ENCODE measurements at places on chromosomes 5 and 9.

DNA sequence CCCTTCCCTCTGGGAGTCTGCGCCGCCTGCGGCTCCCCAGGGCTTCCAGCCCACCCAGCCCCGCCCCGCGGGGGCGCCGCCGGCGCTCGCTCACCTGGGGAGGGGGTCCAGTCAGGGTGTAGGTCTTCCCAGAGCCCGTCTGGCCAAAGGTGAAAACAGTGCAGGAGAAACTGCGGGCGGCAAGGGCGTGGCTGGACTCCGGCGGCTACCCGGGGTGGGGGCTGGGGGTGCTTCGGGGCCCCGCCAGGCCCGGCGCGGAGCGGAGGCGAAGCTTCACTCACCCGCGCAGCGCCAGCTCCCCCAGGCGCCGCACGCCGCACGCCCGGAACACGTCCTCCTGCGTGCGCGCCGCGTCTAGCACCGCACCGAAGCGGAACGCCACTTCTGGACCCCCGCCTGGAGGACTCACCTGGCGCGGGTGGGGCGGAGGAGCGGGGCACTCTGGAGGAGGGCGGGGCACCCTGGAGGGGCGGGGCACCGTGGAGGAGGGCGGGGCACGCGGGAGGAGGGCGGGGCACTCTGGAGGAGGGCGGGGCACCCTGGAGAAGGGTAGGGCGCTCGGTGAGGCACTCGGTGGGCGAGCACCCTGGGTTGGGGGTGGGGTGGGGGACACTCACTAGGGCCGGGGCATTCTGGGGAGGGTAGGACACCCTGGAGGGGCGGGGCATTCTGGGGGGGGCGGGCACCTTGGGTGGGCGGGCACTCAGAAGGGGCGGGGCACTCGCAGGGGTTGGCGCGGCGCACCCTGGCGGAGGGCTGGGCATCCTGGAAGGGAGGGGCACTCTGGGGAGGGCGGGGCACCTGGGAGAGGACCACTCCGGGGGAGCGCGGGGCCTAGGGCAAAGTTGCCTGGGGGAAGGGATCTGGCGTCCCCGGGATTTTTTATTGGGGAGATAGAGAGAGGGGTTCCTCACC lies 814 bp downstream of the KIF12 start:
- DNase-seq, result no peak

GRCh38 chr5:6861667-6862066 lies 148.4 kb downstream of the TENT4A start:
- DNase-seq, result no peak

GRCh38 chr5:132773601-132774355 lies 3.3 kb downstream of the SEPTIN8 start:
- no peak for DNase-seq

- no peak for DNase-seq
Observed at GRCh38 chr5:146027751-146028150, 77.6 kb downstream of the PLAC8L1 start.

- no peak for DNase-seq
Observed at GRCh38 chr9:34983209-34983608, 6.3 kb upstream of the DNAJB5 start.

- no peak for DNase-seq
Observed at GRCh38 chr5:125668884-125669283, 754.3 kb upstream of the GRAMD2B start.

GRCh38 chr5:169494941-169495548 lies 88.5 kb upstream of the SPDL1 start:
- peak; percentile 5 for DNase-seq

GRCh38 chr5:157652377-157652692 lies at the start of gene SOX30:
SOX30 (minus strand) TSS chr5:157652438; CDS start chr5:157652078, 360 bp downstream.
- DNase-seq, result no peak

DNA sequence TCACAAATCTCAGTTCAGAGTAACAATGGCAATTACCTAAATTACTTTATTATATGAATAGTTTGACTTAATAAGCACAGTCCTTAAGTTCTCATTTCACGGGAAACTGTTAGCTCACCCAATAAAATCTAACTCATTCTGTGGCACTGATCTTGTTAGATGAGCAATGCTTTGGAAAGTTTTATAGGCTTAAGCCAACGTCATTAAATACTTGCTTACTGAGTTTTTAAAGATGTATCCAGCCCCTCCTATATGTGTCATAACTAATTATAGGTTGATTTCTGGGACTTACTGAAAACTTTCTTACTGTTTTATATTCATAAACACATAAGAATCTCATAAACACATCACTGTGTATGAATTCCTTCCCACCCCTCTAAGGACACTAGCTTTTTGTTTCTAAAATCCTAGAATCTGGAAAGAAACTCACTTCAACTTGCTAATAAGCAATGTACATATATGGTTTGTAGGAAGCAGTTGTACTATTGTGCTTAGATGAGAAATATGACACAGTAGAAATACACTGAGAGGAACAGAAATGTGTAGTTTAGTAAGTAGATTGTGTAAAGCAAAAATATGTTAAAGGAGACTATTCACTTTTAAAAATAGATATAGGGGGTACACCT lies 14.1 kb upstream of the MARCOL start:
- peak; percentile 12 for DNase-seq

- no peak for DNase-seq
Observed at GRCh38 chr5:142915813-142916424, 145.7 kb downstream of the ARHGAP26 start.

DNA sequence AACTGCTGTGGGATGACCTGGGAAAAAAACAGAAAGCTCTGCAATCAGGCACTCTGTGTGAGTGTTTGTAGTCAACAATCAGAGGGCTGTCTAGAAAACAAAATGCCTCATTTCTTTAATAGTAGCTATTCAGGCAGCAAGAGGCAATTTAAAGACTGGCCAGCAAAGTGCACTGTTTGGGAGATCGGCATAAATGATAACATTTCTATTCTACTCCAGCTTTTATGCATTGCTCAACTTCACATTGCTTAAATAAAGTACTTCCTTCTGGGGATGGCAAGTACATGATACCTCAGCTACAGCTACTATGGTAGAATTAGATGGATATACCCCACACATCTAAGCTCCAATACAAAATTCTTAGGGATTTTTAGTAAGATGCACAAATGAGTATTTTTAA lies 193.1 kb downstream of the DCP2 start:
- no peak for DNase-seq

GRCh38 chr9:89358985-89359384 lies 40.7 kb downstream of the SECISBP2 start:
- DNase-seq, result no peak

DNA sequence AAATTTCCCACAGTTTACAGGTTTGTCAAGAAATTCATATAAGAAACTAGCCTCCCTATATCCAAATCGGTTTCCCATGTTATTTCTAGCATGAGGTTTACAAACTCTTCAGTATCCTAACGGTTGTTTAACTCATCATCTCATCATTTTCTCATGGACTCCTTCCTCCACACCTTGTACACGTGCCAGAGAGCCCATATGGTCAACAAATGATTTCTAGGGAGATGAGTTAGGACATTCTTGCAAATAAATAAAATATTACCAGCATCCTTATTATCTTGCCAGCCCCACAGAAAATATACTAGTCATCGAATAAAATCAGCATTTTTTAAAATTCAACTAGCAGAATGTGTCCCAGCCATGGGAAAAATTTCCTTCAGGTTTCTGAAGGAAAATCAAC lies 285.2 kb downstream of the EBF1 start:
- DNase-seq, result peak; percentile 75

GRCh38 chr9:33868440-33868973 lies 51.5 kb downstream of the UBE2R2 start:
- peak; percentile 24 for DNase-seq

GRCh38 chr9:17509701-17510100 lies 69.2 kb upstream of the SH3GL2 start:
- peak; percentile 11 for DNase-seq

GRCh38 chr9:16540743-16541613 lies 329.5 kb downstream of the BNC2 start:
- DNase-seq, result no peak

- DNase-seq, result no peak
Observed at GRCh38 chr5:116764941-116765340, 190.3 kb upstream of the SEMA6A start.

GRCh38 chr5:56259002-56259511 lies 25.9 kb upstream of the ANKRD55 start:
- peak; percentile 99 for DNase-seq

- no peak for DNase-seq
Observed at GRCh38 chr5:173245319-173246134, 10.5 kb upstream of the NKX2-5 start.

DNA sequence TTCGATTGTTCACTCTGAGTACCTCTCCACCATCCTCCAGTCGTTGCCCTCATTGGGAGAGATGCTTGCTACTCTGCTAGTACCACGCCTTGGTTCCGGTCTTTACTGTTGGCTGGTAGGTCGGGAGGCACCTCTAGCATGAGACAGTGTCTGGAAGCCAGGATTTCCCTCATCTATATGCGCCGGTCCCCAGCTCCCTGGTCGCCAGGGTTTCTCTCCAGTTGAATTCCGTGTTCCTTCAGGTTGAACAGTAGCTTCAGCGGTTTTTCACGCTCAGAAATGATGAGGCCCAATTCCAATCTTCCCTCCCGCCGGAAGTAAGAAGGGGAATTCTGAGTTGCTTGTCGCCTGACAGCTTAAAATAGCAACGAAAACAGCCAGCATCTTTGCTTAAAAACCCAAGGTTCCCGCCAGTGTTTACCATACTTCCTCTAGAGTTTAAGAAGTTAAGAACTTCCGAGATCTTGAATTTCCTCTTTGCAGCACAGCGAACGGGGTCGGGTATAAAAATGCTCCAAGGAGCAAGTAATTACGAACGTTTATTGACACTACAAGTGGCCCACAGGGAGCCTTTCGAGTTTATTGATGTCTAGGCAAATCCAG lies 1.3 kb upstream of the ST8SIA4 start:
- DNase-seq, result no peak

GRCh38 chr9:95143591-95144561 lies 173.6 kb downstream of the FANCC start:
- peak; percentile 56 for DNase-seq

DNA sequence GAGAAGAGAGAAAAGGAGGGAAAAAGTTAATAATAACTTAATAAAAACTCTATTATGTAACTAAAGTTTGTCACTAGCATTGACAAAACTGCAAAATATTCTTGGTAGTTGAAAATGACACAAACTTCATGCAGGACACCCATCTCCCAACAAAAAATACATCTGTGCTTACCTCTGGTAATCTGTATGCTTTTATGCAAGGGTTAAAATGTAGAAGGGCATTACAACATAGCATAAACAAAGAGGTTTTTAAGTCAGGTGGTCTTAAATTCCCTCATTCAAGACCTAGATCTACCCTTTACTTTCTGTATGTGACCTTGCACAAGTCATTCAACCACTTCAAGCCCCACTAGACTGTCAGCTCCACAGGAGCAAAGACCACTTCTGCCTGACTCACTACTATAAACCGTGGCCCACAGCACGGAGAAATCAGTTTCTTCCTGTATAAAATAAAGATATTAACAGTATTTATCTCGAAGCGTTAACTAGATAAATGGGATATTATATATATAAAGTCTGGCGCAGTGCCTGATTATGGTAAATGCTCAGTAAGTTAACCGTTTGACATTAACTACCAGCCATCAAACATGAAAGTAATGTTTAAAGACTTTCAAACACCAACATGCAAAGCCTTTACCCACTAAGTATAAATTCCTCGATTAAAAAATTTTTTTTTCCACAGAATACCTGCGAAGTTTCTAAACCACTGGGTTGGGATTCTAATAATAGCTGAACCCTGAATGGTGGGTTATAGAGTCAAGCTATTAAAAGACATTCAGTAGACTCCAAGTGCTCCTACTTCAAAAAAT lies 2.0 kb downstream of the FBXL17 start:
- DNase-seq, result no peak

GRCh38 chr9:3575821-3576220 lies 50.0 kb upstream of the RFX3 start:
- DNase-seq, result no peak

DNA sequence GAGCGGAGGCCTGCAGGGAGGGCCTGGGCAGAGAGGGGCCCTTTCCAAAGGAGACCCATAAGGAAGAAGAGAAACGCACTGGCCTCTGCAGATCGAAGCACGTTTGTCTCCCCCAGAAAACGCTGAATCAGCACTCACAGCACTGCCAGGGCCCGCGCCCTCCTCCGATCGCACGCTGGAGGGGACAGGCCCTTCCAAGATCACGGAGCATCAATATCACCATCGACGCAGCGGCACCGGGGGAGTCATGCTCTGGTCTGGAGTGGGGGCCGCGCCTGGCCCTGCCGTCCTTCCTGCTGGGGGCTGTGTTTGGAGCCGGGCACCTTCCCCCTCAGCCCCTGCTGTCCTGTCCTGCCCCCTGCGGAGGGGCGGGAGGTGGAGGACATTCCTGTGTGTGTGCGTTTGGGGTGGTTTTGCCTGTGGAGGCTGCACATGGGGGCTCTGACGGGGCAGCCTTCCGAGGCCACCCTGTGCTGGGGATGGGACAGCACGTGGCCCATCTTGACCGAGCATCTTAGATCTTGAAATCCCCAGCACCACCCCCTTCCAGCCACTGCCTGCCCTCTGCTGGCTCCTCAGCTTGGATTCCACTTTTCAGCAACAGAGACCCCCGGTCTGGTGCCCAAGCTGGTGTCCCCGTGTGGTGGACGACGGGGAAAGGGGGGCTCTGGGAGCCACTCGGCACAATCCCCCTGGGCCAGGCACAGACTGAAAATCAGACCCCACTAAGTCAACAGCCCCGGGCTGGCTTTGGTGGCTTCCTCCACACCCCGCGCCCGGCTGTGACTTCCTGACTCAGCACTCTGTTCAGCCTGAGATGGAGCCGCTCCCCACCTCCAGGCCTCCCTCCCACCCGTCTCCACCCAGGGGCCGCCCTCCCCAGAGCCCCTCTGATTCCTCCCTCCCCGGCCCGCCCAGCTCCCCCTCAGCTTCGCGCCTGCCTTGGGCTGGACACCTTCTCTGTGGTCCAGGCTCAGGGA lies 8.3 kb downstream of the TMEM250 start:
- no peak for DNase-seq

DNA sequence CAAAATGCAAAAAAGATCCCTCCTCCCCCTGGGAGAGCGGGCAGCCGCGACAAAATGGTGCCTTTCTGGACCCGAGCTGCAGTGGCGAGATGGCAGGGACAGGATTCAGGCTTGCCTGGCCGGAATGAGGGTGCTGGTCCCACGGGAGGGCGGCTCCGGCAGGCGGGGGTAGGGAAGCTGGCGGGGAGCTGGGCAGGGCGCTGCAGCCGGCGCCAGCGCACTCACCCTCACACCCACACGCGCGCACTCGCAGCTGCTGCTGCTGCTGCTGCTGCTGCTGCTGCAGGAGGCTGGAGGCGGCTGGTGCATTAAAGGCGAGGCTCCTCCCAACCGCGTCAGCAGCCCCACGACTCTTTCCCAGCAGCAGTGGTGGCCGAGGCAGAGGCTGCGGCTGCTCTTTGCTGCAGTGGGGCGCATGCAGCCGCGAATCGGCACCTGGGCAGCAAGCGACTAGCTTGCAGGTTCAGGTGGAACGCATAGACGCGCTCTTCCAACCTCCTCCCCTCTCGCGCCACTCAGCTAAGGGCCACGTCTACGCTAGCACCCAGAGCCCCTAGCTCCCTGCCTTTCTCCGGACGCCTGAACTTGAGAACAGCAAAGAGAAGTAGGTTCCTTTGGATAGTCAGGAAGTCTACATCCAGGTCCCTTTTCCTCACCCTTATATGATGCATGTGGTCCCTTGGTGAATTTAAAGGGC lies at the start of gene PPP2R2B:
Gene PPP2R2B (minus strand): TSS at position 282 of the 697 bp plus-strand sequence.
- no peak for DNase-seq
